ENCODE measurements at places on chromosomes 6 and 20. TPM values are rescaled to one million over a fixed set of nuclear protein-coding genes. Genes with fewer than 3 reads are reported as not detected.

- DNase-seq: no peak
These were observed 252.0 kb downstream of the SOX4 start for GRCh38 chr6:21845439-21846140.

BMP5 gene
- 0.10 TPM for total RNA-seq

DEFB124 gene
- total RNA-seq: 0.76 TPM

GRCh38 chr20:48749437-48749836, 78.4 kb downstream of the PREX1 start:
- no peak for DNase-seq

GRCh38 chr20:48247961-48248360, 462.7 kb upstream of the SULF2 start:
- DNase-seq: no peak

- DNase-seq: no peak
These were observed 1310.5 kb upstream of the CITED2 start for GRCh38 chr6:140684776-140685550.

DNA sequence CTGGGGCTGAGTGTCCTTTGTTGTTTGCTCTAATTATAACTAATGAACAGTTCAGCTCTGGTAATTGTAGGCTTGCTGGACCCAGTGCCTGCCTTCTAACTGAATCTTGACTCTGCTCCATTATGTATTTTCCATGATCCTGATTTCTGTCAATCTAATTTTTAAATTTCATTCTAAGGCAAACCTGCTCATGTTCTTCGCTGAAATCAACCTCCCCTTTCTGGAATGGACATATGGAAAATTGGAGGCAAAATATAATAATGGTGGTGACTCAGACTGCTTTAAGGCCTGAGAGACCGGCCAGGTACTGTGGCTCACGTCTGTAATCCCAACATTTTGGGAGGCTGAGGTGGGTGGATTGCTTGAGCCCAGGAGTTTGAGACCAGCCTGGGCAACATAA, 182.7 kb upstream of the AKAP12 start:
- DNase-seq: no peak
